SK-N-MC (cell line): ENCODE measurements at places on chromosomes 3 and 15.

- no peak for DNase-seq
These were observed 129.6 kb downstream of the GADL1 start for GRCh38 chr3:30764891-30765290.

GRCh38 chr3:51937611-51938450 is 3.9 kb downstream of the RRP9 start:
- no peak for DNase-seq

DNA sequence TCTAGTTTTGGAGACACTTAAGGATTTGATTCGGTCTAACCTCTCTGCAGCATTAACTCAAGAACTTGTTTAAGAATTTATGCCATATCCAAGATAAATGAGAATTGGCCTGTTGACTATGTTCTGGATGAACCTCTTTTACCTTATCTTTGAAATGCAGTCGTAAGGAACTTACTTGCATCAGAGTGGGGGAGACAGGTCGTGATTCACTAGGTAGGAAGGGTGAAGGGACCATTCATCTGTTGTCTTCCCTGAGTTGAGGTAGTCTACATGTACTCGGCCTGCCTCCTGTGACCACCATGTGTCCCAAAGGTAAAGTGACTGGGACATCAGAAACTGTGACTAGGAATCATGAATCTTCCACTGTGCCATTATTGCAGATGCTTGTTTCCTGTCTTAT is 248.0 kb upstream of the P2RY1 start:
- no peak for DNase-seq

DNA sequence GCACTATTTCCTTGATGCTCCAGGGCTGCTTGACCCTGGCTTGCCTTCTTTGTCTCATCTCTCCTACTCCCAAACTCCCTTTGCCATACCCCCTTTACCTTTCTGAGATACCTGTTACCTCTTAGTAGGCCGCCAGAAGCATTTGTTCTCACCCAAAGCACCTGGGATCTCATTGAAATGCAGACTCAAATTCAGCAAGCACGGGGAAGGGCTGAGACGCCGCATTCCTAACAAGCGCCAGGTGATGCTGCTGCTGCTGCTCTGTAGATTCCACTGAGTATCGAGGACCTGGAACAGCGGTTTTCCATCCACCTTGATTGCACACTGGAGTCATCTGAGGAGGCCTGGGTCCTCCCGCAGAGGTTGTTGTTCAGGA is 91.8 kb downstream of the TMEM266 start:
- DNase-seq: no peak

DNA sequence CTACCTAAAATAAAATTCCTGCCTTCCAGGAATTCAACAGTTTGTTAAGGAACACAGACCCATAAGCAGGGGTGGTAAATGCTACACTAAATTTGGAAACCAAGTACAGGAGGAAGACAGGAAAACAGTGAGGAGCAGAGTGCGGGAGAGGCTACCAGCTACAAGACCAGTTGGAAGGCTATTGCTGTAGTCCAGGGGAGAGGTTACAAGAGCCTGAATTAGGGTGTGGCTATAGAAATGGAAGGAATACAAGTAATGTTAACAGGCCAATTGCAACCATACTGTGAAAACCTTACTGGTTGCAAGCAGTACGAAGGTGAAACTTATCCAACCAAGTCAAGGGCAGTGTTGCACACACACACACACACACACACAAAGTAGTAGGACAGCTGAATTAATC is 880 bp upstream of the ARMC8 start:
- no peak for DNase-seq

GRCh38 chr3:184183679-184184078 is 2.3 kb upstream of the ABCF3 start:
- no peak for DNase-seq

- DNase-seq: no peak
These were observed 160.0 kb upstream of the CGNL1 start for GRCh38 chr15:57216288-57216687.

DNA sequence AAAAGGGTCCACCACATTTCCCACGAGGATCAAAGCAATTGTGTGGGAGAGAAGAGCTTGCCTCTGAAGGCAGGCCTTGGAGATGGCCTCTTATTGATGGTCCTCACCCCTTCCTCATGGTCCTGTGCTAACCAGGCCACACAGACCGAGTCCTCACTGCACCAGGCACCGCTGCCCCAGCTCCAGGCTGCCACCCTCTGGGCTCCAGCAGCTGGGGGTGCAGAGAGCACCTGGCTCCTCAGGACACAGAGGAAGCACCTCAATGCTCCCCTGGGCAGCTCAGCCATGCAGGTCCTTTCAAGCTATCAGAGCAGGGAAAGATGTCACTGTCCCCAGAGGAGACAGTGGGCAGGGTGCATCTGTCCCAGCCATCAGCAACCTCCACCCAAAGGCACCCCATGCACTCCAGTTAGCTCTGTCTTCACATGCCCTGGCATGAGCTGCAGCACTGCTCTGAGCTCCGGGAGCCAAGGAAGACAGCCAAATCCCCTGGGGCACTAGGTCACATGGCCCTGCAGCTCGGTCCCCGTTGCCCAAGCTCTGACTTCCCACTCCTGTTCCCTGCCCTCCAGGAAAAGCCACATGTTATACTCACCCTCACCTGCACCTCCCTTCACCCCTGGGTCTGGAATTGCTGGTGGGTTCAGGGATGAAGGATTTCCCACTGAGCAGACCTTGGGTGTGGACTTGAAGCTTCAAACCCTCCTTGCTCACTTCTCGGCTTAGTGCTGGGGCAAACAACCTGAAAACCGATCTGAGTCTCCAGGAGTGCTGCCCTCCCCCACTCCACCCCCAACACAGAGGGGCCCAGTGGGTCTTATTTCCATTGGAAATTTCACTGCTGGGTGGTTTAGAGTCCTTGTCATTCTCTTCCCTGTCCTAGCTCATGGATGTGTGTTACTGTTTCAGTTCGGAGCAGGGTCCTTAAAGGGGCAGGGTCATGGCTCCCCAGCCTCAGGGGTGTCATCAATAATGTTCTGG is 32.6 kb downstream of the ALS2CL start:
- no peak for DNase-seq

GRCh38 chr3:50592568-50592967 is 19.0 kb downstream of the CISH start:
- no peak for DNase-seq

GRCh38 chr3:61371123-61371522 is 119.9 kb upstream of the FHIT start:
- DNase-seq: no peak

DNA sequence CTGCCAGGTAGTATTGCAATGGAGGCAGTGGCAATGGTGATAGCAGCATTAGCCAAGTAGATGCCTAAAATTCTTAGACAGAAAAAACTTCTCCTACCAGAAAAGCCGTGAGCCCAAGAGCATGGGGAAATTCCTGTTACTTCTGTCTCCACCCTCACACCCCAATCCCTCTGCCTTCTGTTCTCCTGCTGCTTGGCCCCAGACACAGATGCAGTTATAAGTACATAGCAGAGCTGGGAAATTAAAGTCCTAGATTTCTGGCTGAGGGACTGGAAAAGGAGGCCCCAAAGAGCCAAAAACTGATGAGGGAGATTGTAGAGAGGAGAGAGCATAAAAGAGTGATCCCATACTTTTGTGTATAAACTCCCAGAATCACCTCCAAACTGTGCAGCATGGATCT is 166.9 kb downstream of the SMAD6 start:
- DNase-seq: no peak

DNA sequence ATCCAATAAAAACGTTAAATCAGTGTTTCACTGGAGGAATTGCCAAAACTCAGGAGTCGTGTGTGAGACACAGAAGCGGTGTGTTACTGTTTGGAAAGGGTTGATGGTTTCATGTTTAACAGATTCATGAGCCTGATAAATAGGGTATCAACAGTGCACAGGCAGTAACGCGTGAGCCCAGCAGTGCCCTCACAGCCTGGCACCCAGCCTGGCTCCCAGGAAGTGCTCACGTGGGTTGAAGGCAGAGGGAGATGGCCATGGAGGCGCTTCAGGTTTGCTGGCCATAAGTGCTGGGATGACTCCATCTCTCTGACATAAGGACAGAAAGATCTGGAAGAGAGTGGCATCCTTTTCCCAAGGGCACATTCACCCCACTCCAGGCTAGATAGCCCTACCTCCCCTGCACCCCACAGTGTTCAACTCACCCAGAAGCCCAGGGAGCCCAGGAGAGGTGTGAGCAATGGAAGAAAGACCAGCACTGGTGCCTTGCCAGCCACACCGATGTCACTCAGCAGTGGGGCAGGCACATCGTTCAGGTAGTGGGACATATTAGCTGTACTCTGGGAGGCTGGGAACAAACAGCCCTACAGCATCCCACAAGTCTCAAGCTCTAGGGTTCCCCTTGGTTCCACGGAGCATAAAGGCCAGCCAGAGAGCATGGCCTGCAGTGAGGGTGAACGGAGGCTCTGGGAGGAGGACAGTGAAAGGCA is 164.3 kb downstream of the LRRK1 start:
- no peak for DNase-seq

DNA sequence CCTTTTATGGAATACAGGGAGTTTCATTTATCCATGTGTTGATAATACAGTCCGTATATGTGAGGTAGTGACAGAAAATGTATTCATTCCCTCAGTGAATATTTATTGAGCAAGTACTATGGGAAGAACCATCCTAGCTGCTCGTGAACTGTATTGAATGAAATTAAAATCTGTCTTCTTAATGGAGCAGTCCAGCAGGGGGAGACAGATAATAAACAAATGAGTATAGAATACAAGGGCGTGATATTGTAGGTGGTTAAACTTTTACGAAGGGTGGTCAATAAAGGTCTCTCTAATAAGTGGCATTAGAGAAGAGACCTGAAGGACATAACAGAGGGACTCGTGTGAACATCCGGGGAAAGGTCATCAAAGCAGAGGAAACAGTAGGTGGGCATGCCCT is 62.7 kb upstream of the OSTN start:
- no peak for DNase-seq

DNA sequence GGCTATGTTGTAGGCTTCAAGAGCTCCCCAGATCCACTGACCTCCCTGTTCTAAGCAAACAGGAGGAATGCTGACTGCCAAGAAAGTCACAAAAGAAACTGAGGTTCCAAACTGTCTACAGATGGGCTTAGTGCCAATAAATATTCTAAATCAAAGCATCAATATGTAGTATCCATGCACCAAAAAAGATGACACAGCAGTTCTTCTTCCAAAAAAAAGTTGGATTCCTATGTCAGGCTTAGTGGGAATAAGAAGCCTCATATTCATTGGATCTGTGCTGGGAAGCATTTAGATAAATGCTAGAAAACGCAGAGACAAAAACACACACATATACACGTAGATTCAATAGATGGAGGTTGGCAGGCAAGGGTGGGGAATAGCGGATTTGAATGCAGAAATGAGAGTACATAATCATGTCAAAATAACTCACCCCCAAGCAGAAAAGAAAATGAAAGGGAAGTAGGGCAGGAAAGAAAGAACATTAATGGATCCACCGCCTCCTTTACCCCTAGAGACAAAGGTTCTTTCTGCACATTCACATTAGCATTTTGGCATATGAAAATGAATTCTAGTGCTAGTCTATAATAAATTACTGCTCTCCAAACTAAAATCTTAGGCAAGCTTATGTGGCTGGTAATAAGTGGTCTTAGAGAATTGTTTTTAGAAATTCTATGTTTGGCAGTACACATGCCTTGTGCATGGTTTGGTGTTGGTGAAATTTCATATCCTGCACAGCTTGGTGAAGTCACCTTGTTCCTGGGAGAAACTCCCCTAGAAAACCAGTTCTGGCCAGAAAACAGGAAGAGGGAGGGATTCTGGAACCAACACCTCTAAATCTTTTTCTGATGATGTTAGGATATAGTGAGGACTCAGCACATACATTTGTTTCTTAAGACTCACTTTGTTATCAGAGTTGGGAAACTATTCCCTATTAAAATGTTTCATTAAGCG is 283.4 kb downstream of the LSAMP start:
- no peak for DNase-seq

- no peak for DNase-seq
These were observed 261.0 kb downstream of the PYDC2 start for GRCh38 chr3:191721990-191722389.

GRCh38 chr3:102057781-102058421 is 208.6 kb downstream of the NFKBIZ start:
- no peak for DNase-seq

GRCh38 chr3:73101881-73102280 is 40.4 kb downstream of the EBLN2 start:
- no peak for DNase-seq

DNA sequence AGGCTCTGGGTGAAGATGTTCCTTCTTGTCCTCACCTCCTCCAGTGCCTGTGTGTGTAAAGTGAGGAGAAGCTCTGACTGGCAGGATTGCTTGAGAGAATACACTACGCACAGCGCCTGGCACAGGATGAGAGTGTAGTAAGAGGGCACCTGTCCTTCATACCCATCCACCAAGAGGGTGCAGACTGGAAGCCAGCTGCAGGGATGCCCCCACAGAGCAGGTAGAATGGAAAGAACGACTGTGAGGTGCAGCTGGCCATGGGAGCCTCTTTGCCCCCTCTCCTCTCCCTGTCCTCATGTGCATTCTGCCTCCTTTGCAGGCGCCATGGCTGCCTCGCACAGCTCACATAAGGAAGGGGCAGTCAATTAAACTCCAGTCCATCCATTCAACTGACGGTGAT is 12.3 kb downstream of the FBXL22 start:
- DNase-seq: no peak

GRCh38 chr3:112744825-112745566 is 101.7 kb downstream of the CD200R1L start:
- no peak for DNase-seq

DNA sequence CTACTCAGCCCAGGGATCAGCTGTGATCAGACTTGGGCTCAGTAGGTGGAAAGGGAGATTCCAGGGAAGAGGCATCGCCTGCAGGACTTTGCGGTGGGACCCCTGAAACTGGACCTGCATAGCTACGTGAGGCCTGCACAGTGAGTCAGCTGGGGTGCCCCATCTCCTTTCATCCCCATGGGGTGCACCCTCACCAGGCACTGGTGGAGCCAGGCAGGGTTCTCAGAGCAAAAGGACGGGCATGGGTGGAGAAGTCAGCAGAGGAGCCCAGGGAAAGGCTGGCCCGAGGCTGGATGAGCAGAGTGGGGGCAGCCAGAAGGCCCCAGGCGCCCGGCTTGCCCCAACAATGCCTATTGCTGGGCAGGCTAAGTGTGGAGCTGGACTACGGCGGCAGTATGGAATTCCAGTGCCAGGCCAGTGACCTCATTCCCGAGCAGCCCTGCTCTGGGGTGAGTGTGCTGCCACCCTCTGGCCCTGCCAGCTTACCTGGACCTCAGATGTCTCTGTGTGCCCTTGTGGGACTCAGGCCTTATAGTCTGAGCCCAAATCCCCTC is 19.7 kb downstream of the ACAA1 start:
- no peak for DNase-seq

DNA sequence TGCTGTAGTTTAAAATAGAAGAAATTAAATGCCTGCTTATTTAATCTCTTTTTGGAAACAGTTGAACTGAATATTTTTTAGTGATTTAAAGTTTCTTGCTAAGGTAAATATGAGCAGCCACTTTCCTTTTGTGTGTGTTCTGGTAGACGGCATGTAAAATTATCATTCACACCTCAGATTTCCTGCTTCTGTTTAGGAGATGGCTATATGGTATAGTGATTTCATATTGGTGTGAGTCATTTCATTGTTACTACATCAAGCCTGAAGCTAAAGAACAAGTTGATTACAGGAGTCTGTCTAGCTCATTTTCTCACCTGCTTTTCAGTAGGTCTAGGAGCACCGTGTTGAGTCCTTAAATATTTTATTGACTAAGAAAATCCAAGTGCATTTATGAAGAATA is 2.2 kb downstream of the LRCH3 start:
- no peak for DNase-seq

GRCh38 chr3:168266335-168266734 is 170.6 kb upstream of the GOLIM4 start:
- DNase-seq: no peak

- no peak for DNase-seq
These were observed 380.0 kb downstream of the PDCD6IP start for GRCh38 chr3:34178415-34178814.
